Left lung (tissue), 14 donors: ENCODE measurements at places on chromosomes 11 and 22. TPM values are rescaled to one million over a fixed set of nuclear protein-coding genes. Genes with fewer than 3 reads are reported as not detected.

Gene CCDC81
- total RNA-seq: 0.58 TPM

Gene SYCE3
- total RNA-seq: not detected

- H3K27me3 ChIP-seq: no peaks in the 10 kb centered on the region
- H3K4me3 ChIP-seq: no peak overlapping the region
- no peak overlapping the region for H3K27ac ChIP-seq
- H3K4me1 ChIP-seq: no peaks in the 10 kb centered on the region
Observed at GRCh38 chr11:110891411-110891810, 179.2 kb upstream of the ARHGAP20 start.

DNA sequence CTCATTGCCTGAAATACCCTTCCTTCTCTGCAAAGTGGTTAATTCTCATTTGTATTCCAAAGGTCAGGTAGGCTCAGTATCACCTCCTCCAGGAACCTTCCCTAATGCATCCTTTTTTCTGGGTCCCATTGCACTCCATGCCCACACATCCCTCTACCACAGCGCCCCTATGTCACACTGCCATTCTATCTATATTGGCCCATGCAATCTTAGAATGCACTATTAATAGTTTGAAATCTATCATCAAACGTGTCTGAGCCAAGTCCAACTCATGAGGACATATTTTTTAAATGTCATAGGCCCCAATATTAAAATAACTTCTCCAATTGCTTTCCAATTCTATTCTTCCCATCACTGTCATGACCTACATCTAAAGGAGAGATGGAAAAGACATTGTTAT is 495.1 kb downstream of the SOX6 start:
- no peak overlapping the region for H3K4me3 ChIP-seq
- H3K4me1 ChIP-seq: no peaks in the 10 kb centered on the region
- H3K27ac ChIP-seq: no peak overlapping the region
- no peaks in the 10 kb centered on the region for H3K36me3 ChIP-seq
- no peaks in the 10 kb centered on the region for H3K27me3 ChIP-seq
- DNase-seq: no peak

- no peak overlapping the region for H3K27ac ChIP-seq
- no peaks in the 10 kb centered on the region for H3K27me3 ChIP-seq
- peaks cover 17% of the 10 kb centered on the region for H3K4me1 ChIP-seq
- H3K36me3 ChIP-seq: no peaks in the 10 kb centered on the region
- no peak overlapping the region for H3K4me3 ChIP-seq
- DNase-seq: no peak
Observed at GRCh38 chr11:2836315-2837095, 49.1 kb downstream of the CDKN1C start.

DNA sequence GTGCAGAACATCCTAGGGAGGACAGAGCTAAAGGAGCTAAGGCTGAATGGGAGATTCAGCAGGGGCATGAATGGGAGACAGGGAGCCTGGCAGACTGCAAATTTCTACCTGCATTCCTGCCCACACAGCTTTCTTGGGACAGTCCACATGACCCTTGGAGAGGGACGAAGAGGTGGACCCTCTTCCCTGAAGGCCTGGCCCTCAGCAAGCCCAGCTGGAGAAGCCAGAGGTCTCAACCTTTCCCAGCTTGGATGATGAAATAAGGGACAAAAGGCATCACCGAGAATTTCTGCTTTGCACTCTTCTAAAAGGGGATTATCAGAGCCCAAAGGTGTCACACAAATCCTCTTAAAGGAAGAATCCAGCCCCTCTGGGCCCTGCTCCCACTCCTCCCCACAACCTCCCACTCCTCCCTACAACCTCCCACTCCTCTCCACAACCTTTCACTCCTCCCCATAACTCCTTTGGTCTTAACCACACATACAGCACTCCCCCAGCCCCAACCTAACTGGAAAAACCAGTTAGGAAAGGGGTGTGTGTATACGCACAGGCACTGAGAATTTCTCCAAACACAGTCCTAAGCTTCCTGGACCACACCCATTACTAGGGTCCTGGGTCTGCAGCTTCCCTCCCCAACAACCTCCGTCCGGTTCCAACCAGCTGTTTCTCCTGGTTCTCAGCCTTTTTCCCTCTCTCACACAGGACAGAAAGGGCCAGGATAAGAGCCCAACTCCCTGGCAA is 38.4 kb downstream of the RPL27A start:
- DNase-seq: peak; percentile 87
- H3K27me3 ChIP-seq: no peaks in the 10 kb centered on the region
- H3K4me3 ChIP-seq: no peak overlapping the region
- H3K27ac ChIP-seq: peak overlapping the region; percentile 76
- H3K4me1 ChIP-seq: peaks cover 56% of the 10 kb centered on the region

- H3K36me3 ChIP-seq: no peaks in the 10 kb centered on the region
- no peaks in the 10 kb centered on the region for H3K4me1 ChIP-seq
- H3K27me3 ChIP-seq: no peaks in the 10 kb centered on the region
- no peak overlapping the region for H3K4me3 ChIP-seq
- H3K27ac ChIP-seq: no peak overlapping the region
Observed at GRCh38 chr11:28296426-28296825, 188.2 kb downstream of the METTL15 start.

DNA sequence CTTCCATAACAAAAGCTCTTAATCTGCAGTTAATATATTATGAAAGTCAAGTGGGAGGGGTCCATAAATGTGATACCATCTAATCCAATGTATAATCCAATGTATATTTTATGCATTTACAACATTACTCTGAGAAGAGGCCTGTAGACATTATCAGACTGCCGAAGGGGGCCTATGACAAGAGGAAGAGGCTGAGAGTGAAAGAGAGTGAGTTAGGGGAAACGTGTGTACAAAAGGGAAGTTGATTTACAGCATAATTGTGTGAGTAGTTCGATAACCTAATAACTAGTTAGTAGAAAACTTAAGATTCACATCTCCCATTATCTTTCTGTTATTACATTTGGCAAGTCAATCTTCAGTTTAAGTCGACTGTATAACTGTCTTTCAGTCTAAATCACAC is 86.6 kb downstream of the DDX10 start:
- H3K27me3 ChIP-seq: no peaks in the 10 kb centered on the region
- no peak overlapping the region for H3K4me3 ChIP-seq
- no peak for DNase-seq
